Activated CD8-positive, alpha-beta memory T cell treated with anti-CD3 and anti-CD28 coated beads for 4 hours (primary cell): ENCODE measurements at places on chromosomes 6 and 20.

GRCh38 chr6:143961886-143962878 lies 45.9 kb downstream of the PLAGL1 start:
- no peak for DNase-seq

- no peak for DNase-seq
These were observed 11.6 kb downstream of the RNASET2 start for GRCh38 chr6:166944666-166945256.

DNA sequence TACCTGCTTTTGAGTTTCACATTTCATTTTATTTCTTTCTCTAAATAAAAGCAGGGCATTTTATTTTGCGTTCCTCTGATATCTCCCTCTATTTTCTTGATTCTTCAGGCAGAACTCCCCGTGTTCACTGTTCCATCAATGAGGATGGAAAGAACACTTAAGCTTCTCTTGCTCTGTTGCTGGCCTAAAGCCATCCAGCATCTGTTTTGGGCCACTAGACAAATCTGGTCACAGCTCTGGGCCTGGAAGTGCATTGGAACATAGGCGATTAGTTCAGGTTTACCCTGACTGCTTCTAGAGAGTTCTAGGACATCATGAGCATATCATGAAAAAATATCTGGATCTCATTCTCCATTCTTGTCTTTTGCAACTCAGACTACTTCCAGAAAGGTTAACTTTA lies 611.2 kb downstream of the UTRN start:
- no peak for DNase-seq

- no peak for DNase-seq
These were observed 50.4 kb upstream of the NKX2-2 start for GRCh38 chr20:21564127-21564773.

- DNase-seq = no peak
These were observed at the start of gene HRH3 for GRCh38 chr20:62219992-62220665. Gene HRH3 (minus strand): TSS chr20:62220278. CDS start chr20:62219970, 308 bp downstream.

GRCh38 chr6:154352898-154353585 lies 3.6 kb downstream of the IPCEF1 start:
- DNase-seq = no peak

GRCh38 chr6:8736156-8736895 lies 301.0 kb upstream of the SLC35B3 start:
- no peak for DNase-seq

DNA sequence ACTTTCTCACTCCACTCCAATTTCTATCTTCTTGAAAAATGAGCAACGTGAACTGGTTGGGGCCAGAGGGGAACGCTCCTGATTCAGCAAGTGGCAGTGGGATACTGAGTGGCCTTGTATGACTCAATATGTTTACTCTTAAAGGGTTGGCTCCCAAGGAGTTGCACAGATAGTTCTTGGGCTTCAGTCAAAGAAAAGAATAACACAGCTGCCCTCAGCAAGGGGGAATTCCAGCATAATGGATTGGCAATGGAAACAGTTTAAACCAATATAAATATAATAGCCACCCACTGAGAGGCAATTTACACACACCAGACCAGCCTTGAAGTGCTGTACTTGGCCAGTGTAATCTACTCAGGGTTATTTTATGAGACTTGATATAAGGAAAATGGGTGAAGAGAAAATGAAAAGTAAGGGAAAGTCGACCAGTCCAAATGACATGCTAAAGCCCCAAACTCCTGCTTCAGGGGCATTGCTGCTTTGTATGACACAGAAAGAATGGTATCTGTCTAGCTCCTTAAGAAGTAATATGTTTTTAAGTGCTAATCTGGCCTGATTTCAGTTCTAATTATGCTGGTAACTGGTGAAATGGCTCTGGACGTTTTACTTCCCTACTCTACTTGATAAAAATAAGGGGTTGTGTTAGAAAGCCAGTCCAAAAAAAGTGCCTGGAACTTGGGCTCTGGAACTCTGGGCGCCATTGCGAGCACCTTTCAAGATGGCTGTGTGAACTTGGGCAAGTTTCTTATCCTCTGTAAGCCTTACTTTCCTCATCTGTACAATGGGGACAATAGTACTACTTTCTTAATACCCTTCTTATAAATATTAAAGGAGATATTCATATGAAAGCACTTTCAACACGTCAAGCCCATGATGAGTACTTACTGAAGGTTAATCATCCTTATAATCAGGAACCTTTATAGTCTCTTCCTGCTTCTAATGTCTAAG lies 712.9 kb upstream of the MAP3K7 start:
- DNase-seq = no peak

DNA sequence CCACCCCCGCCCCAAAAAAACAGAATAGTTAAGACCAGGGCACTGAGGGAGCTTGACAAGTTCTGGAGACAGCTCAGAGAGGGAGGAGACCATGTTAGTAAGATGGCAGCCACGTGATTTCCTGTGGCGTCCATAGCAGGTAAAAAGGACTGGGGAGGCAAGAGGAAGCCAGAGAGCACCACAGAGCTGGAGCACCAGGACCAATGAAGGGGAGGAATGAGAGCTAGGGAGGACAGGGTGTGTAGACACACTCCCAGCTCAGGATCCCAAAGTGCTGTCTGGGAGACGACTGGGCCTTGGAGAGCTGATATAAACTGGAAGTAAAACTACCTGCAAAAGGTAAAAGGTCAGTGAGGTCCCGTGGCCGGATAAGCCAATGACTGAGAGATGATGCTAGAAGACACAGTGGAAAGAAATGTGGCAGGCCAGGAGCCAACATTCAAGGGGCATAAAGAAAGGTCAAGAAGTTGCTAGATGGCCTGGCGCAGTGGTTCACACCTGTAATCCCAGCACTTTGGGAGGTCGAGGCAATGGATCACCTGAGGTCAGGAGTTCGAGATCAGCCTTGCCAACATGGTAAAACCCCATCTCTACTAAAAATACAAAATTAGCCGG lies 39.0 kb downstream of the SLC23A2 start:
- no peak for DNase-seq

DNA sequence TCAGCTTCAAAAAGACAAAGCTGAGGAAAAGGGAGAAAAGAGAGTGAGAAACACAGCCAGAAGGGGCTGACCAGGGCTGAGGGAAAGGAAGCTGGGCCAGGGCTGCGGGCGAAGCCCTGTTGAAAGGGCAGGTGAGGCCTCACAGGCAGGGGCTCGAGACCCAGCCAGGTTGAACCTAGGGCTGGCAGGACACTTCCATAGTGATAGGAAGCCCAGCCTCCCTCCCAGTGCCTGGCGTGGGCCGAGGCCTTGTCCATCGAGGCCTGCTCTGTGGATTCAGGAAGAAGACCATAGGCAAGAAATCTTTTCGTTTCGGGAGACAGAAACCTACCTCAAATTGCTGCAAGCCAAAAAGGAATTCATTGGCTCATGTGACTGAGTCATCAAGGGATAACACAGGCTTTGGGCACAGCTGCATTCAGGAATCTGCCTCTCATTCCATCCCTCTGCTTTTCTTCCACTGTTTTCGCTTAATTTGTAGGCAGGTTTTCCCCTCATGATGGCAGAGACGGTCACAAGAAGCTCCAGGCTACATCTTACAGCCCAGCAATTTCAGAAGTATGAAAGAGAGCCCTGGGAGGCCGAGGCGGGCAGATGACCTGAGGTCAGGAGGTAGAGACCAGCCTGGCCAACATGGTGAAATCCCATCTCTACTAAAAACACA lies 311.1 kb upstream of the SULF2 start:
- DNase-seq = no peak

DNA sequence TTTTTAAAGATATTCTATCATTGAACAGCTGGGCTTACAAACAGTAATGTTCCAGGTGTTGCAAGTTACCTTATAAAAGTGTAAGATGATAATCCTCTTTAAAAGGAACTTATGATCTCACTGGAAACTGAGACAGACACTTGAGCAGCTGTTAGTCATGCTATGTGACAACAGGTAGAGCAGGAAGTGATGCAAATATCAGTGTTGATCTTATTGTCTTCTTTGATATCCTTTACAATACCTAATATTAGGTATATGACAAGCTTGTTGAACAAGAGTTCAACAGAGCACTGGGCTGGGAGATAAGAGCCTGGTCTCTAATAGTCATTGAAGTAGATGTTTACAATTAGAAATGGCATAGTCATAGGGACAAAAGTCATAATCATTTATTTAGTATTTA lies 150.0 kb downstream of the UBE3D start:
- DNase-seq = no peak

DNA sequence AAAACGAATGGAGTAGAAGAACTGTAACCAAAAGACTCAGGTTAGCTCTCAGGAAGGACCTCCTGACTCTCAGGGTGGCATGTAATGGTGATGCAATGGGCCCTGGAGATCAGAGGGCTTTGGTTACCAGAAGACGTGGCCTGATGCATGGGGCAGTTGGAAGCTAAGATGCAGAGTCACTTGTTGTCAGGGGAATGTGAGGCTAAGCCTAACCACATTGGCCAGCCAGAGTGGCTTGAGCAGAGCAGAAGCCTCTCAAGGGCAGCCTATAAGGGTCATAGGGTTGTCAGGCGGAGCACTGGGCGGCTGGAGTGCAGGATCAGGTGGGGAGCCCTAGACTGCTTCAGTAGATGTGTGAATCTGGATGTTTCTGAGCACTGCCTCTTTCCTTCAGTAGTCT lies 5.9 kb downstream of the CNBD2 start:
- no peak for DNase-seq

GRCh38 chr20:53837126-53837826 lies 233.1 kb downstream of the BCAS1 start:
- no peak for DNase-seq

- DNase-seq = no peak
These were observed 540.2 kb downstream of the PRKN start for GRCh38 chr6:162187168-162187935.

DNA sequence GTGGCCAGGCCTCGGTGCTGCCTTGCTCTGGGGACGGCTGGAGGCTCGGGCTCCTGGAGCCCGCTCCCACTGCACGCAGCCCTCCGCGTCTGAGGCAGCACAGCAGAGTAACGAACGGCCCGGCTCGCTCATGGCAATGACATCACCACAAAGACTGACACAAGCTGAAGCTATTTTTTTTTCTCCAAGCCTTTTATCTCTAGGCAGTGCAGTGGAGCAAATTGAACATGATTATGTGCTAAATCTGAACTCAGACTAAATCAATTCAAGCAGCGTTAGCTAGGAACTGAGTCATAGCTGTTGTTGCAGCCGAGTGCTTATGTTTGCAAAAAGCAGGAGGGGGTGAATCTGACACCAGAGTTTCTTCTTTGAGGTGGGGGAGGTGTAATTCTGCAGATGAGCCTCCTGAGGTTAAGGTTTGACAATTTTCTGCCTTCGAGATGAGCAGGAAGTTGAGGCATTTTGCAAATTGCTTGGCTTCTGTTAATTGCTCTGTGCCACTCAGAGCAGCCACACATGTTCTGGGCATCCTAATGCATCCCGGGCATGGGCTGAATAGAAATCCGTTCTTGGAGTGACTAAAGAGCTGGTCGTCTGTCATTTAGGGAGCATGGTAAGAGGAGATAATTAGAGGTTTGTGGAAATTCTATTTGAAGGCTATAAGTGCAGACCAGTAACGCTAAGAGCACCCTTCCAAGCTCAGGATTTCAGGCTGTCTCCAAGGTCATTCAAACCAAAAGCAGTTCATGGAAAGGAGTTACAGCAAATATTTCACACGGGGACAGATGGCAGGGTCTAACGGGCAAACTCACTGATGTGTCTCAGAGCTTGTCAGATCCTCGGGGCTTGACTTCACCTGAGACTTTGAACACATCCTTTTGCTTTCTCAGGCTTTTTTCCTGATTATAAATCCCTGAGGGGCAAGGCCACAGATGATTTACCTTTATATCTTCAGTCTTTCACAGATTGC lies 155.1 kb upstream of the ENPP5 start:
- DNase-seq = no peak

- DNase-seq = no peak
These were observed 30.8 kb upstream of the SMLR1 start for GRCh38 chr6:130796313-130796905.
